T-helper 9 cell (primary cell): ENCODE measurements at places on chromosomes 4 and X.

DNA sequence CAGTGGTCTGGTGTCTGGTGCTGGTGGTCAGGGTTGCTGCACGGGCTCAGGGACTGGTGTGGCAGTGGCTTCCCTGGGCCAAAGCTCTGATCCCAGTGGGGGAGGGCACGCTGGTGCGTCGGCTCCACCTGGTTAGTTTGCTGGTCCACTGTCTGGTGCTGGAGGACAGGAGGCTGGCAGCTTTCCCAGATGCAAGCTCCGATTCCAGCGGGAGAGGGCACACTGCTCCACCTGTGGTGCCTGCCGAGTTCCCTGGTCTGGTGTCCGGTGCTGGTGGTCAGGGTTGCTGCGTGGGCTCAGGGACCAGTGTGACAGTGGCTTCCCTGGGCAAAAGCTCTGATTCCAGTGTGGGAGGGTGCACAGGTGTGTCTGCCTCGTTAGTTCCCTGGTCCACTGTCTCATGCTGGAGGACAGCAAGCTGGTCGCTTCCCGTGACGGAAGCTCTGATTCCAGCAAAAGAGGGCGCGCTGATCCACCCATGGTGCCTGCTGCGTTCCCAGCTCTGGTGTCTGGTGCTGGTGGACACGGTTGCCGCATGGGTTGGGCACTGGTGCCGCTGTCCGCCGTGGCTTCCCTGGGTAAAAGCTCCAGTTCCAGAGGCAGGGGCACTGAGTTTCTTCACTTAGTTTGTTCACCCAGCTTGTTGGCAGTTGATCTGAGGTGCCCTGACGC lies 5.8 kb downstream of the VMA21 start:
- no peak for DNase-seq

DNA sequence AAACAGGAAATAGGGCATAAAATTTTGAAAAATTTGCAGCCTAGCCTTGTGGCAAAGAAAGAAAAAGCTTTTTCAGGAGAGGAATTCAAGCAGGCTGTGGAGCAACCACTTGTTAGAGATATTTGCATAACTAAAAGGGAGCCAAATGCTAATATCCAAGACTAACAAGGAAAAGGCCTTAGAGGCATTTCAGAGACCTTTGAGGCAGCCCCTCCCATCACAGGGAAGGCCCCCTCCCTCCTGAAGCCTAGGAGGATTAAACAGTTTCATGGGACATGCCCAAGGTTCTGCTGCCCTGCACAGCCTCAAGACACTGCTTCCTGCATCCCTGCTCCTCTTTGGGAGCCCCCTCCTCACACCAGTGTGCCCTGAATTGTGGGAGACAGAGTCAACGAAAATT lies 275.4 kb upstream of the SFRP2 start:
- DNase-seq, result no peak

- DNase-seq, result no peak
These were observed 371.4 kb upstream of the FAM241A start for GRCh38 chr4:111773858-111774257.

DNA sequence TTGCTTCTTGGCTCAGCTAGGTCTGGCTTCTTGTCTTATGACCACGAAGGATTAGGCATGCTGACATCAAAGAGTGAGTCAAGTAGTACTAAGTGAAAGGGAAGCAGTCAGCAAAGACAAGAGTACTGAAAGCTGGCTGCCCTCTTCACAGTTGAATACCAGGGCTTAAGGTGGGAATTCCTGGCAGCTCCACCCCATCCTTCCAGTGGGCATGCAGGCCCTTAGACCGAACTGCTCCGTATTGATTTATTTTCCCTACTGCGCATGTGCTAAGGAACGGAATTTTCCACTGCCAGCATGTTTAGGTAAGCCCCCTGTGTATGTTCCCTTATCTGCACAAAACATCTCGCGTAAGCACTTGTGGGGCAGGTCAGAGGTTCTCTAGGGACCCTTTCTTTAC lies 2320.1 kb downstream of the ARAP2 start:
- DNase-seq, result no peak

DNA sequence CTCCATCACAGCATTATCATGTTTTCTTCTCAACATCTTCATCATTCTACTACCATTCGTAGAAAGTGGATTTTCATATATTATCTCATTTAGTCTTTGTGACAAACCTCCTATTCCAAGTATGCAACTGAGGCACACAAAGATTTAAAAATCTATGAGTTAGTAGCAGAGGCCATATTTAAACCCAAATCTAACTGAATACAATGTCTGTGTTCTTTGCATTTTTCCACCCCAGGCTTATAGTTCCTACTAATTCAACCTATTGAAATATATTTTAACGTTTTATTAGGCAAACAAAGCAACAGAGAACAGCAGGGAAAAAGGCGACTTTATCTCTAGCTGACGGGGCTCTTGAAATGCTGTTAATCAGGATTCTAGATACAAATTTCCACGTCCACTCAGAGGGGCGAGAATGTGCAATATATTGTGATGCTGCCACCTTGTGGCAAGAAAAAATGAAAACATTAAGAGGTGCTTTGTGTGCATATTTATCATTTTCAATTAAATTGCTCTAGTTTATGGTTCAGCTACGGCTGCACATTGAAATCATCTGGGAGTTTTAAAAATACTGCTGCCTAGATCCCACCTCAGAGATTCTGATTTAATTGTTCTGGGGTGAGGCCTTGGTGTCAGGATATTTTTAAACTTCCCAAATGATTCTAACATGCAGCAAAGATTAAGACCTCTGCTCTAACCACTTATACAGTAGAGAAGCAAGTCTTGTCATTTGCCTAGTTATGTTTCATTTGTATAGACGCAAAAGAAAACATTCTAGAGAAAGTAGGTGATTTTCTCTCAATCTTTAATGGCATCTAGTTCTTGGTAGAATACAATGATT lies 315.9 kb downstream of the MAPK10 start:
- no peak for DNase-seq

GRCh38 chr4:40193016-40193571 lies 3.7 kb upstream of the RHOH start:
- DNase-seq, result no peak

- no peak for DNase-seq
These were observed 77.6 kb downstream of the AFF1 start for GRCh38 chr4:87012265-87012953.

DNA sequence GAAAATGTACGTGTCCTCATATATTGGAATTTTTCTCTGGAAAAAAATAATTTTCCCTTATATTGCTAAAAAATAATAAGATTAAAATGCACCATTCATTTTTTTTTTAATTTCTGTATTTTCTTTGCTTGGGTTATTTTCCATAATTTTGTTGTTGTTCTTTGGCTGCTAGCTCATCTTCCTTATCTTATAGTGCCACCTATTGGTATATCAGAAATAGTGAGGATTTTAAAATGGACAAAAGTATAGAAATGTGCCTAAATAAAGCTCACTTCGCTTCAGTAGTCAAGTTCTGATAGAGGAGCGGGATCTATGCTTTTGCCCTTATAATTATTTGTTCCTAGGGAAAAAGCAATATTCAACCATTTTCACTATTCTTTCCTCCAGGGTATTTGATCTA lies 134.8 kb downstream of the NAP1L3 start:
- DNase-seq, result no peak

- DNase-seq, result no peak
These were observed 46.4 kb upstream of the PARM1 start for GRCh38 chr4:74886484-74886883.

DNA sequence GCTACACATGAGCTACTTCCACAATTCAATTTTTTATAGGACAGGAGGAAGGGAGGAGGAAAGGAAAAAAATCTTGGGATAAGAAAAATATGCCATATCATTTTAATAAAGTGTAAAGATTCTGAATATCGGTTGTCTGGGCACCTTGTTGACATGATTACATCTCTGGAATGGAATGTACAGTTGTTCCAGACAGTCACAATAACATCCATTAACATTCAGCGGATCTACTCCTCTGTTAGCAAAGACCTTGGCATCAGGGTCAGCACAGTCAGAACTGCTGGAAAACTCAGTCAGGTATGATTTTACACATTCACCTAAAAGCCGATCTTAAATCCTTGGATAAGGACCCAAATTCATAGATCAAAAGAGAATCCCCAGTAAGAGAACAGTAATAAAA lies 85.4 kb upstream of the ARMCX2 start:
- no peak for DNase-seq

- no peak for DNase-seq
These were observed 1099.5 kb upstream of the INTU start for GRCh38 chr4:126533146-126533805.

- no peak for DNase-seq
These were observed at the start of gene MID1 for GRCh38 chrX:10620121-10620699. MID1 (minus strand) TSS chrX:10620585; CDS start chrX:10567547, 53,038 bp downstream.

DNA sequence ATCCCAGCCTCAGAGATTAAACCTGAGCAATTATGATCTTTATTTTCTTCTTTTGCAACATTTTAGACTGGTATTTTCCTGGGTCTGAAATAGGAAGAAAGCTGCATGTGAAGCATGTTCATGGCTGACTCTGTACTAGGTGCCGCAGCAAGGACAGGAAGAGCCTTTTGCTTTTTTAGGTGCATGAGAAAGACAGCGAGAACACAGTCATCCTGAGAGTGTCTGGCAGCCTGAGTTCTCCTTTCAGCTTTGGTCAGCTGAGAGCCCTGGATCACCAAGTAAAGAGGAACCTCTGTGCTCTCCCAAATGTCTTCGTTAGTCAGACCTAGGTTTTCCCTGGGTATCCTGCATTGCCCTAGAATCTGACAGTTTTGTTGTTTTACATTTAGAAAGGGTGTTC lies 29.8 kb downstream of the FAM149A start:
- no peak for DNase-seq

DNA sequence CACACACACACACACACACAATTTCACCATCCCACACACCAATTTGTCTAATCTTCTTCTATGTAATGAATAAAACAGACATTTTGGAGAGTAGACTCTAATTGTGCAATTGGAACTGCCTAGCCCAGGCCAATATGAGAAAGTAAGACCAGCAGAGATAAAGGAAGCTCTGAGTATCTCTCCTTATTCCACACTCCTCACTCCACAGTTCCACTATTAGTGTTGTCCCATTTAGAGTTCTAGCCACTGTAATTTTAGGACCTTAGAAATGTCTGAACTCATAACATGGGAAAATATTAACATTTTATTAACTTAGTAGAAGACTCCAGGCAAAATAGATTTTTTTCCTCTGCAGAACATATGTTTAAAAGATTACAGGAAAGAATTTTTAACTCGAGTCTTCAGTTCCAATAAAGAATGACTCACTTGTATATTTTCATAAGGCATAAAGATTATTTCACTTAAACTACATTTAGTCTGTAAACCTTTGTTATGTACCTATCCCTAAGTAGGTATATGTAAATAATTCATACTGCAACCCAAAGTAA lies 297.6 kb upstream of the INTU start:
- DNase-seq, result no peak

- DNase-seq, result no peak
These were observed 70.1 kb upstream of the PCDH18 start for GRCh38 chr4:137602436-137602835.

DNA sequence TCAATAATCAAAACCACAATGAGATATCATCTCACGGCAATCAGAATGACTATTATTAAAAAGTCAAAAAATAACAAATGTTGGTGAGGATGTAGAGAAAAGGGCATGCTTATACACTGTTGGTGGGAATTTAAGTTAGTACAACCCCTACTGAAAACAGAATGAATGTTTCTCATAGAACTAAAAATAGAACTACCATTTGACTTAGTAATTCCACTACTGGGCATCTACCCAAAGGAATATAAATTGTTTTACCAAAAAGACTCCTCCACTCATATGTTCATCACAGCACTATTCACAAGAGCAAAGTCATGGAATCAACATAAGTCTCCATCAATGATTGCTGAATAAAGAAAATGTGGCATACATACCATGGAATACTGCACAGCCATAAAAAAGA lies 278.1 kb upstream of the ARSJ start:
- no peak for DNase-seq

GRCh38 chr4:1166509-1167243 lies 5.7 kb downstream of the SPON2 start:
- no peak for DNase-seq

- no peak for DNase-seq
These were observed 212.3 kb upstream of the RPS6KA3 start for GRCh38 chrX:20479048-20479447.

GRCh38 chrX:27884654-27885053 lies 76.9 kb downstream of the MAGEB10 start:
- no peak for DNase-seq

DNA sequence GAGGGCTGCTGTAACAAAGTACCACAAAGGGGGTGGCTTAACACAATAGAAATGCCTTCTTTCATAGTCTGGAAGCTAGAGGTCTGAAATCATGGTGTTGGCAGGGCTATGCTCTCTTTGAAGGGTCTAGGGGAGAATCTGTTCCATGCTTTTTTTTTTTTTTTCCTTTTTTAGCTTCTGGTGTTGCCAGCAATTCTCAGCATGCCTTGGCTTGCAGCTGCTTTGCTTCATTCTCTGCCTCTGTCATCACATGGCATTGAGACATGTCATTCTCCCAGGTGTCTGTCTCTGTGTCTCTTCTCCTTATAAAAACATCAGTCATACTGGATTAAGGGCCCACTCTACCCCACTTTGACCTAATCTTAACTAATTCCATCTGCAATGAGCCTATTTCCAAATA lies 78.6 kb upstream of the BOD1L1 start:
- DNase-seq, result no peak

DNA sequence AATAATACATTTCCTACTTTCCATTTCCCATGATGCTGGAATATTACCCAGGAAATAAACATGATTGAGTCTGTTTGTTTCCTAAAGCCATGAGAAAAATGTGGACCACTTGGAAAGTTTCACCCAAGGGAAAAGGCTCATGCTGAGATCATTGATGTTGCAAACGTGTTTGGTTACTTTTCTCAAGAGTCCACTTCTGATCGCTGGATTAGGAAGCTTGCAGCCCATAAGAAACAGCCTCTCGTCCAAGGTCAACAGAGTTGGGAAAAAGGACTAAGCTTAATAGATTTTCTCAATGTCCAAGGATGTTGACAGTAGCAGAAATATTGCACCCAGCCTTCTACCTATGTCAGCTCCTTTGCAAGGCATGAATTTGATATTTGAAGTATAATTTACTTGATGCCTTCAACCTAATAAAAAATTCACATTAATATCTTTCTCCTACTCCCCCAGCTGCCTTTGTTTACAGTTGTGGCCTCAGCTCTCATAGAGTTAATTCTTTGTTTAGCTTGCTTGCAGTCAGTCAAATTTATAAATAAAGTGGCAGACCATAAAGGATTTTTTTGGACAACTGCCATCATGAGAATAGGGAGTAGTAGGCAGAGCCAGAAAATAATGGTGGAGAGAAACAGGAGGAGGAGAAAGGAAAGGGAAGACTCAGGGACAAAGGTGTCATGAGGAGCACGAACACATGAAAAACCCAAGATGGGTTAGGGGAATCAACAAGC lies 65.6 kb upstream of the BLTP1 start:
- no peak for DNase-seq

DNA sequence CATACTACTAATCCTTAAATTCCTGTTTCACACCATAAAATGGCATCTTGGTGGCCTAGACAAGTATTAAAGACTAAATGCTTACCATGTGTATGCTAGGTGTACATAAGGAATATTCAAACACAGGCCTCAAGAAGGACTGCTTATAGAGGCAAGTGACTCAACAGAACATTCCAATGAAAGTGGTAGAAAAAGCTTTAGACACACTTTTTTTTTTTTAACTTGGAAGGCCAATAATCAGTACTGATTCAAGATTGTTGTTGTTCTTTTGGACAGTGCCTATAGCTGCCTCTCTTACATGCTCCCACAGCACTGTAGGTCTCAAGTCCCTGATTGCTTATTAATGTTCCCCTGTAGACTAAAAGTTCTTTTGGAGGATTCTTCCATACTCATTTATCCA lies 77.6 kb downstream of the FBXL5 start:
- DNase-seq, result no peak
